ENCODE measurements at places on chromosomes 1 and 21. TPM values are rescaled to one million over a fixed set of nuclear protein-coding genes. Genes with fewer than 3 reads are reported as not detected.

The SPEN gene
- 80.8 TPM for total RNA-seq

The MINDY1 gene
- total RNA-seq: 32.1 TPM

The ETS2 gene
- 14.6 TPM for total RNA-seq

The C1orf115 gene
- total RNA-seq: 2.0 TPM

The UTS2 gene
- 0.61 TPM for total RNA-seq

The SFPQ gene
- 334 TPM for total RNA-seq

The LCE2A gene
- not detected for total RNA-seq

The C1orf94 gene
- total RNA-seq: not detected

The G0S2 gene
- total RNA-seq: not detected

DNA sequence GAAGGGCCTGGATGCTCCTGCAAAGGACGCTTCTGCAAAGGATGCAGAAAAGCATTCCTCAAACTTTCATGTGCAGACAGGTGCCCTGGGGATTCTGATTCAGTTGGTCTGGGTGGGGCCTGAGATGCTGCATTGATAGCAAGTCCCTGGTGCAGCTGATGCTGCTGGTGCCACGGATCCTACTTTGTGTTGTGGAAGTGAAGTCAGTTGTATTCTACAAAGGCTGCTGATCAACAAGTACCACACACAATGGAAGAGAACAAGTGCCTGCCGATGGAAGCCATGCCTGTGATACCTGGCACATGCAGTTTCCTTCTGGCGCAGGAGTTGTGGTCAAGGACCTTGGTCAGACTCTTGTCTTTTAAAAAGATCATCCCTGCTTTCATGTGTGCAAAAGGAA is 478.8 kb downstream of the CAMTA1 start:
- no peak for DNase-seq

DNA sequence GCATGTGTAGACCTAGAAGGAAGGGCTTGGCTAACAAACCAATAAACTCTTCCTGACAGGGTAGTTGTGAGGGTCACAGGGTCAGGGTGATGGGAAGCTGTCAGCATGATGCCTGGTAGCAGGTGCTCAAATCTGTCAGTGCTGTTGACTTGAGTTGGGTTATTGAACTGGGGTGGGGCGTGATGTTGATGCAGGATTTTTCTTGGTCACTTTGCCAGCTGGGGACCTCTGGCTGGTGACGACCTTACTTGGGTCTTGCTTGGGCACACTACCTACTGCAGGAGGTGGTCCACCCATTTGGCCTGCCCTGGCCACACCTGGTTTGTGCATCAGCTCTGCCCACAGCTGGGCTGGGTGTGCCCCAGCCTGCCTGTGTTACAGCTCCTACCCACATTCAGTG is 624.4 kb downstream of the PTPRU start:
- no peak for DNase-seq

DNA sequence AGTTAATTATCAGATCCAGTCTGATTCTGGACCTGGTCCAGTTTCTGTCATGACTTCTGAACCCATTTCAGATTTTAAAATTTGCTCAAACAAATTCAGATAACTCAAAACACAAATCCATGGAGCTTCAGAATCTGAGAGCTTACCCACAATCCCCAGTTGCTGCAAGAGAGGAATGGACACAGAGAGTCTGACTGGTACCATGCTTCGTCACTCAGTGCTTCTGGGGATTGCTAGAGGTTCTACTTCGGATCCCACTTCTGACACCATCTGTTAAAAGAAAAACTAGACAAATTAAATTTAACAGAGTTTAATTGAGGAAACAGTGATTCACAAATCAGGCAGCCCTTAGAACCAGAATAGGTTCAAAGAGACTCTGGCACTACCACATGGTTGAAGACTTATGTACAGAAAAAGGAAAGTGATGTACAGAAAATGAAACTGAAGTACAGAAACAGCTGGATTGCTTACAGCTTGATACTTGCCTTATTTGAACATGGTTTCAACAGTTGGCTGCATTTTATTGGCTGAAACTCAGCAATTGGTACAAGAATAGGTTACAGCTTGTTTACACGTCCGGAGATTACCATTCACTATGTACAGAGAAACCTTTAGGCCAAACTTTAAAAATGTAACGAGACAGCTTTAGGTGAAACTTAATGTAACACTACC is 60.7 kb upstream of the TEKT2 start:
- no peak for DNase-seq

GRCh38 chr21:28106370-28106890 is 886.2 kb downstream of the LTN1 start:
- DNase-seq: no peak

DNA sequence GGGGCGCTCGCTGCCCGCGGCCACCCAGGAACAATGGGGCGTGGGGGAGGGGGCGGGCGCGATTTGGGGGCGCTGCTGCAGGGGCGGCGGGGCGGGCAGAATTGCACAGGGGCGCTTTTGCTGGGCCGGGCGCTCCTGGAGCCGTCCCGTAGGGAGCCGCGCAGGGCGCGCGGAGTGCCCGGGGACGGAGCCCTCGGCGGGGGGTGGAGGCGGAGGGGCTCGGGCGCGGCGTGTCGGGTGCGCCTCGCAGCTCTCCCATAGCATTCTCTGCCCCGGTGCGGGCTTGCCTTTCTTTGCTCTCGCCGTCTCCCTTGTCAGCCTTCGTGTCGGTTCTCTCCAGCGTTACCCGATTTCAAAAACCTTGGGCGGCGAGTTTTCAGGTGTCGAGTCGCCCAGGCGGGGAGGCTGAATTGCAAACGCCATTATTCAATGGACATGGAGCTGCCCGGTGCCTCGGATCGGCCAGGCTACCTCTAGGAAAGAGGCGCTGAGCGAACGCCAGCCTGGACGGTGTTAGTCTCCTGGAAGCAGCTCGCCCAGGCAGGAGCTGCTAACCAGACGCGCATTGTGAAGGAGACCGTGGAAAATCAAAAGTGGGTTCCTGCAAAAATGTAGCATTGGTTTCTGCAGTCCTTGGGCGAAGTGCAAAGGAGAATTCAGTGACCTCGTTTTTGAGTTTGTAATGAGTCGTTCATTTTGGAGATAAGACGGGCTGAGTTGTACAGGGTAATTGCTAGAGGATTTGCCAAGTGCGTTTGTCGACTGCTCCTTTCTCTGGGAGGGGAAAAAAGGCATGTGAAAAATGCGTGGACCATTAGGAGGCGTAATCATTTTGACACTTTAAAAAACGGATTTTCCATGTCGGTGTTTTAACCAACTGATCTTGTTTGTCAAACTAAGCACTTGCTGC is 626 bp downstream of the CXADR start:
- peak; percentile 32 for DNase-seq

DNA sequence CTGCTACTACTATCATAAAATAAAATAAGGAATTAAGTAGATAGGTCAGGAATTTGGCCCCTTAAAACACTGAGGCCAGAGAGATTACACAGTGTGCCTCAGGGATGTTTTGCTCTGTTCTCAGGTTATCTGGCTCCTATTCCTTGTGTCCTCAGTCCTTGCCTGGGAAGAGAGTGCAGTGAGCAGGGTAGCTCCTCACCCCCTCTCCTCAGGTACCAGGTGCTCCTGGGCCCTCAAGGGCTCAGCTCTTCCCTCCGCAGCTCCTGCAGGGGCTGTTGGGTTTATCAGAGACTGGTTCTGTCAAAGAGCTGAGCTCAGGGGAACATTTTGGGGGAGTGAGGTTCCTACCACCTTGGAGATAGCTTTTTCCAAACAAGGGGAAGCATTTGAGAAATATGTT is 20.1 kb upstream of the COQ8A start:
- no peak for DNase-seq

DNA sequence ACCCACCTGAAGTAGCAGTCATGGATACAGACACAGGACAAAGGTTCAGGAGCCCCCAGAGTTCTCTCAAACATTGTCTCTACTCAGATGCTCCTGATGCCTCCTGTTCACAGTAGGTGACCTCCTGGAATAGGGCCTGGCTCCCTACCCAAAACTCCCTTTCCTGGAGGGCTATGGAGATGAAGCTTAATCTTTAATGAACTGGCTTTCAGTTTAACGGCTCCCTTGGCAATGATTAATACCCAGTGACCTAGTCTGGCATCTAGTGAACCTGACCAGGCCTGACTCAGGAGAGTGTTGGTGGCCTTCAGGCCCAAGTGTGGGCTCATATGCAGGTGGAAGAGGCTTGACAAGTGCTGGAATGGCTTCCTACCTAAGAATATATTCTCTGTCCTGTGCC is 65.2 kb upstream of the TRABD2B start:
- DNase-seq: no peak

DNA sequence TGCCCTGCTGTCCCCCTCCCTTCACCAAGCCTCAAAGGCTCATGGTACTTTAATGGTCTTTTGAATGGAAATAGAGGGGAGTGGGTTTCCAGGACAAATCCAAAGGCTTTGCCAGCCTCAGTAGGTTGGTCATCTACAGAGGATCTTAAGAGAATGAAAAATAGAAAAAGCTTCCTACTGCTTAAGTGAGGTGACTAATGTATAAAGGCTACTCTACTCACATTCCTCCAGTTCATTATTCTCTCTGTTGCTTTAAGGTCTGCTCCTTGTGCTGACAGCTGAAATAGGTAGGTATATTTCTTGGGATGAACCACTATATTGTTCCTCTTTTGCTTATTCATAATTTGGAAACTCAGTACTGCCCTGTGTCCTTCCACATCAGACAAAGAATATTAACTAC is 10.4 kb upstream of the CHIA start:
- no peak for DNase-seq

GRCh38 chr1:17193222-17194132 is 11.5 kb upstream of the PADI1 start:
- no peak for DNase-seq

DNA sequence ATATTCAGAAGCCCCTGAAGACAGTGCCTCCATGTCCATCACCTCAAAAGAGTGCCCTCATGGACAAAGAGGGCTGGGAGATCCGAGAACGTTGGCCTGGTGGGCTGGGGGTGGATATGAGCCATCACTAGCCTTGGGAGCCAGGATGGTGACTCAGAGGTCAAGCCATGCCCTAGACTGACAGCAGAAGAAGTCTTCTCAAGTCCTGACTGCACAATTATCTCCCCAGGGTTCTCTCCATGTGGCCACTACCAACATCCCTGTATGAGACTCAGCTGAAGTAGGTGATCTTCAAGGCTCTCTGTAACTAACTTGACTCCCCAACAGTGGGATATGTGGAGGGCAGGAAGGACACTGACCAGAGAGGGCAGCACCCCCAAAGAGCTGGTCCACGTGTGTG is 7.1 kb upstream of the USF1 start:
- DNase-seq: no peak

DNA sequence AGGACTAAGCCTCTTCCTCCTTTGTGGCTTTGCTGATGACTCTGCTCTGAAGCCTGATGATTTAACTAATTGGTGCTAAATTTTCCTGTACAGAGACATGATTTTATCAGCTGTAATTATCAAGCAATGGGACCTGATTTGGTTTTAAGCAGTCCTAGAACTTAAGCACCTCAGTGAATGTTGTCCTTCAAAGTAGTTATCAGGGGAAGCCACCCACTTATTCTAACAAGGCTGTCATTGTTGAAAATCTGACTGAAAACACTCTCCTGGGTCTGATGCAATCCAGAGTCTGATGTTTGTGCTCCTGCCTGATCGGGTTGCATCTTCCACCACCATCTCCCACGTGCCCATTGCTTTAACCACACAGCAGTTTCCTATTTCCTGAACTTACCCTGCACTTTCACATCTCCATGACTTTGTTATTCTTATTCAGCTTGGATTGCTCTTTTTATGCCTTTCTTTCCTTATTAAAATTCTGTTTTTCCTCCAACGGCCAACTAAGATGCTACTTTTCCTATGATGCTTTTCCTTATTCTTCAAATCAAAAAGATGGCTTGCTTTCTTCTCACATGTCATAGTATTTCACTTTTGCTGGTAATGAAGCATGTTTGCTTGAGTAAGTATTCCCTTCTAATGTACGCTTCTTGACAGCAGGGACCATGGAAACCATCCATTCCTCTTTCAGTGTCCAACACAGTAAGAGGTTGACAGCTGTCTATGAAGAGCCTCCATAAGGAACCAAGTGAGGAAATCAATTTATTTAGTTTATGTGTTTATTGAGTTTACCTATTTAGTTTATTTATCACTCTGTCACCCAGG is 55.0 kb downstream of the S1PR1 start:
- peak; percentile 48 for DNase-seq

DNA sequence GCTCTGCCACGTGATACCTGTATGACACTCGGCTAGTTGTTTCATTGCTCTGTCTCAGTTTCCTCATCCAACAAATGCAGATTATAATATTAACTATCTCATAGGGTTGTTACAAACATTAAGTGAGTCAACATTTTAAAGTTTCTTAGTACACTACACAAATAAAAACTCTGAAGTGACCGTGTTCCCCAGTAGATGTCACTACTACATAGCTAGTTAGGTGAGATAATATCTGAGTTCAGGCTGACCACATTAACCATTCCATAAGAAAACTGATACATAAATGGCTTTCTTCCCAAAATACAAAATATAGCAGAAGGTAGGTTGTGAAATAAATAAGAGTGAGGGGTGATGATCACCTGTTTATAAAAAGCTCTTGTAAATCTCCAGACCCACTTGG is 214.1 kb downstream of the NUF2 start:
- no peak for DNase-seq

DNA sequence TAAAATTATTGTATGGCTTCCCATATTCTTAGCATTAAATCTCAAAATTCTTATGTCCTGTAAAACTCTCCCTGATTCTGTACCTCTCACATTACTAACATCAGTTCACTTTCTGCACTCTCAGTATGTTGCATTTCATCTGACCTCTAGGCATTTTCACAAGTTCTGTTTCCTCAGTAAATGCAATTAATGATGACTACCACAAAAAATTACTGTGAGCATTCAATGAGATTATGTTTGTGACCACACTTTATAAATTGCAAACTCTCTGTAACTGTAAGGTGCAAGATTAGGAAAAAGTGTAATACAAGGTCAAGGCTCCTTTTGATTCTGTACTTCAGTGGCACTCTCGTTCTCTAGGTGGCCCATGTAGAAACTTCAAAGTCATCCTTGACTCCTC is 60.4 kb downstream of the LRRC53 start:
- DNase-seq: no peak

DNA sequence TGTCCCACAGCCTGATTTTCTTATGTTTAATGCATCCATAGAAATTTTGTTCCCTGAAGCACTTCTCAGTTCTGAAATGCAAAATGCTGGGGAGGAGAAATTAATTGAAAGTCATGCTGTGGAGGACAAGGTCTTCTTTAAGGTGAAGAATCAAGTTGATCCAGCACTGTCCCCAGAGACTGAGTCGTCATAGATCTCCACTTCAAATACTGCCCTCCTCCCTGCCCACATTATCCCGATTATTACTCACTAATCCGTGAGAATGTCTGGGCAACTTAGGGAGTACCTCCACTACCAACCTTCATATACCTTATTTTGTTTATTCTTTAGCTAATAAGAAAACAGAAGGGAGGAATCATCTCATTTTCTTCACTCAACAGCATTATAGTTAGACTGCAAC is 70.0 kb upstream of the FMN2 start:
- DNase-seq: no peak
